ENCODE measurements at places on chromosomes 1 and 21.

- DNase-seq, result no peak
These were observed 13.1 kb downstream of the VPS26C start for GRCh38 chr21:37253991-37254390.

DNA sequence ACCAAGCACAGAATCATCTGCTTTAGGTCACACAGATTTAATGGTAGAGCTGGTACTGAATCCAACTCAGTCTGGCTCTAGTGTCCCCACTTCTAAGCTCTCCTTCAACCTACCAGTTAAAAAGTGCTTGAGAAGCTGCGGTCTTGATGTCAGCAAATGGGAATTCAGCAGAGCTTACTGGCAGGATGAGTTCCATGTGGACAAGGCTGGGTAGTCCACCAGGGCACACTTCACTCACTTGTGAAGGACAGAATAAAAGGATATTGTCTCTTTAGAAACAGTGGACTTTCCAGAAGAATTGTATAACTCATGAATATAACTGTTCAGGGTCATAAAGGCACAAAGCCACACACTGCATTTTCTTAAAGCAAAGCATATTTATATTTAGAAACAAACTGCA lies 35.1 kb upstream of the GUCA2B start:
- no peak for DNase-seq

- DNase-seq, result peak; percentile 29
These were observed 64.9 kb downstream of the TMEM53 start for GRCh38 chr1:44609412-44609767.

- DNase-seq, result no peak
These were observed 18.9 kb downstream of the ACP6 start for GRCh38 chr1:147651466-147651865.

GRCh38 chr1:204502241-204502640 lies 7.6 kb upstream of the PIK3C2B start:
- no peak for DNase-seq

- no peak for DNase-seq
These were observed 17.5 kb downstream of the UCK2 start for GRCh38 chr1:165844933-165845332.

DNA sequence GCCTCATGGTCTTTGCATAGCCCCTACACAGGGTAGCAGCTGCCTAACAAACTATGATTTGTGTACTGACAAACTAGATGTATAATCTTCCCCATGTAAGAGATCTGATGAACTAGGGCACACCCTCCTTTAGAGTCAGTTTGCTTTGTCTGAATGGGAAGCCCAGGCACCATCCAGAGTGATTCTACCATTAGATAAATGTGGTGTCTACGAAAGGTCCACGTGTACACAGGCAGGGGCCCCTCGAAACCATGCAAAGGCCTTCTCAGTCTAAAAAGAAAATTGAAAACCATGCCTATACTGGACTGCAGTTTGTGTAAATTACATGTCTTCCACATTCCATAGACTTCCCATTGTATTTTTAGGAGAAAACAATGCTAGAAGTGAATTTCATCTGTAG lies 18.7 kb downstream of the HHIPL2 start:
- no peak for DNase-seq

DNA sequence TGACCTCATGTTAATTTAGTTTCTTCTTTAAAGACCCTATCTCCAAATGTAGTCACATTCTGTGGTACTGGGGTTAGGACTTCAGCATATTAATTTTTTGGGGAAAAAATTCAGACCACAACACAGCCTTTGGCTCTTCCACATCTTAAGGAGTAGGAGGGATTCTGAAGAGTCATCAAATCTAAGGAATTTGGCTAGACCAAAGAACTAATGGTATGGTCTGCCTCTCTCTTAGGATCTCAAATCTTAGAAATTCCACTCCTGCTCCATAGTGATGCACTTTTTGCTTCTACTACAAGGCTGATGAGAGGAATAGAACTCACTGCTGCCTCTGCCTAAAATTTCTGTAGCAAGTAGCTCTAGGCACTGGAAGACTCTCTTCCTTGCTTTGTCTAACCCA lies 80.5 kb downstream of the NGF start:
- DNase-seq, result no peak

GRCh38 chr21:44820851-44821250 lies 3.0 kb upstream of the SUMO3 start:
- no peak for DNase-seq

DNA sequence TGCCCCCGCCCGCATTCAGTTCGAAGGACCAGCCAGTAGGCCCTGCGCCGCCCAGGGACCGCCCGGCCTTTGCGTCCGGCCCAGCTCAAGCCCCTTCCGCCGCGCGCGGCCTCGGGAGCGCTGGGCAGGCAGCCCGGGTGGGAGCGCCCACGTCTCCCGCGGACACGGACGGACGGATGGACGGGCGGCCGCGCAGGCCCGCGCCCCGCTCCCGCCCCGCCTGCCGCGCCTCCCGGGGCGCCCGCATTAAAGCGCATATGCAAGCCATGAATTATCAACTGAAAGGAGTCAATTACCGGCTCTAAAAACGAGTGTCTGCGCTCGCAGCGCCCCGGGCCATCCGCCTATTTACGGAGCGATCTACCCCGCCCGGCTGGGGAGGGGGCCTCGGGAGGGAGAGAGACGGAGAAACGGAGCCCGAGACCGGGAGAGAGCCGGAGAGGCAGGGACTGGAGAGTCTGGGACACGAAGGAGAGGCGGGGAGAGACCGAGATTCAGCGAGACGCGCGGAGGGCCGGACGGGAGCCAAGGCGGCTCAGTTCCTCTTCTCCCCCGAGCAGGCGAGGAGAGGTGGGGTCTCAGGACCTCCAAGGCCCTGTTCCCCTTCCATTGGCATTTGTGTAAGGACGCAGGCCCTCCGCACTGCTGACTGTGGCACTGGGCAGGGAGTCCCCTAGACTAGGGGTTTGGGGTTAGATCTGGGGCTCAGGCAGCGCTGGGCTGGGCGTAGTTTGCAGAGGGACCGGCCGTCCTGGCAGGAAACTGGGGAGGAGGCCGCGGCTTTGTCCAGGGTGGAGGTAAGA lies 41.3 kb upstream of the DMBX1 start:
- DNase-seq, result no peak

DNA sequence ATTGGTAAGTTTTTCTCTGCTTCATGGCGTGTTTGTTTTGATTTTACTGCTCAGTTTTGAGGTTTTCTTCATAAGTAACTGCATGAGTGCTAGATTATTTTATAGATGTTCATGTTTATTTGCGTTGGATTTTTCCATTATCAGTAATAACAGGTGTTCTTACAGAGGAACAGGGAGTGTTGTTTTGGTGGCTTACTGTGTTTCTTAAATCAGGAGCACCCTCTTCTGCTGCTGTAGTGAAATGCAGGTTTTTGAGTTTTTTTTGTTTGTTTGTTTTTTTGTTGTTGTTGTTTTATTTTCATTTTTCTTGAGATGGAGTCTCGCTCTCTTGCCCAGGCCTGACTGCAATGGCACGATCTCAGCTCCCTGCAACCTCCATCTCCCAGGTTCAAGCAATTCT lies 32.6 kb downstream of the CTBS start:
- DNase-seq, result no peak

DNA sequence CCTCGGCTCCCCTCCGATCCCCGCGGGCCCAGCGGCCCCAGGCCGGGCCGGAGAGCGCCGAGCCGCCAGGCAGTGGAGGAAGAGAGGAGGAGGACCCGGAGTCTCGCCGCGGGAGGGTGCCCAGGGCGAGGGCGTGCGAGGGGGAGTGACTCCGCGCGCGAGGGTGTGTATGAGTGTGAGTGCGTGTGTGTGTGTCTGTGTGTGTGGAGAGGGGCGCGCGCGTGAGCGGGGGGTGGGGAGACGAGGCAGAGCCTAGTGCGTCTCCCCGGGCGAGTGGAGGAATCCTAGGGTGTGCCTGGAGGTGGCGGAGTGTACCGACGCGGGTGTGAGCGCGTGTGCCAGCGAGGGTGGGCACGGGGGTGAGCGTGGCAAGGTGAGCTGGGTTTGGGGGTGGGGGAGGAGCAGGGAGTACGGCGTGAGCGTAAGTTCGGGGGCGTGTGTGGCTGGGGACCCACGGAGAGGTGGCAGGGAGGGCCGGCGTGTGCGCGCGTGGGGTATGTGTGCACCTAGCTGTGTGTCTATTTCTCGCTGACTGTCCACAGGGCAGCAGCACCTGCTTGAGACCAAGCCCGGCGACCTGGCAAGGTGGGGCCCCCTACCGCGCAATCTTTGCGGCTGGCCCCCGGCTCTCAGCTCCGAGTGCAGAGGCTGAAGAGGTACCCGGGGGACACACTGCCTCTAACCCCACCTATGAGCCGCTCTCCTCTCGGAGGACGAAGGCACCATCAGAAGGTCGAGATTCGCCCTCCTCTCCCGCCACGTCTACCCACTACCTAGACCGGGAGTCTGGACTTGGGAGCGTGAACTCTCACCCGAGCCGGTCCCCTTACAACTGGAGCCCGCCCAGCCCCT lies 784 bp upstream of the KCND3 start:
- DNase-seq, result no peak

DNA sequence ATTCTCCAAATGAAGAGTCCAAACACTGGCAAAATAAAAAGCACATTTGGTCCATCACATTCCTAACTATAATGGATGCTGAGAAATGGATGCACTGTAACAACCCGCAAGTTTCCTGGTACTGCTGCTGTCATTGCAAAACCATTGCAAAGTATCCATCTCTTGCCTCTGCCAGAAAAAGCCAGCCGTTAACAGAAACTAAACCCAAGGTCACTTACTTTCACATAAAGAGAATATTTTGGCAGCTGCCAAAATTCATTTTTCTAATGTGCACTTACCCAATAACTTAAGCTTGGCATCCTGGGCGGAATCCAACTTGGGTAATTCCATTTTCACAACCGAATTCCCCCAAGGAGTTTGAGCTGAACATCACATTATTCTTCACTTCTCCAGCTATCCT lies 77.0 kb upstream of the LRRC8D start:
- DNase-seq, result no peak

DNA sequence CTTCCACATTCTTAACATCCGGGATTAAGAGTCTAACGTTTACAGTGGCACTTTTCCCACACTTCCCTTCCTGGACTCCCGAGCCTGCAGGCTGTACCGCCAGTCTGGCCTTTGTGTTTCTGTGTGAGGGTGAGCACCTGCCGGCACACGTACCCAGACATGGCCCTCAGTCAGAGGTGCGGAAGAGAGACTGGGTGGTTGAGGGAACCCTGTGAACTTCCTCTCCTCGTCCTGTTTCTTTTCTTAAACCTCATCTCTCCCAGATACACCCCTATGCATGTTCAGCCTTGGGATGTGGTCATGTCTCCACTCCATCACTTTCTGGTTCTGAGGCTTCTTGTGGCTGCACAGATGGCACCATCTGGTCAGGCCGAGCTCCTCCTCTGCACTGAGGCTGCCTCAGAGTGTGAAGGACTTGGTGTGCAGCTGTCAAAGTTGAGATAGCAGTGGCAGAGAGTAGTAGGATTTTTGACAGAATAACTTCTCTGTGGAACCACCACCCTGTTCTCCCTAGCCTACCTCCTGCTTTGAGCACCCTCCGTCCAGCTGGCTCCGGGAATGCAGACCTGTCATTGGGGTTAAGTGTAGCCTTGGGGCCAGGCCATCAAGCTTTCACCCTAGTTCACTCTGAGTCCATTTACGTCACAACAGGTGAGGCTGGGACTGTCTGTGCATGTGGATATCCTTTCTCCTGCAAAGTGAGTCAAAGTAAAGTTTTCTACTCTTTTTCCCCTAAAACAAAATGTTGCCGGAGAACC lies 31.4 kb downstream of the VASH2 start:
- DNase-seq, result no peak

GRCh38 chr1:234396092-234396491 lies 22.8 kb downstream of the COA6 start:
- no peak for DNase-seq

DNA sequence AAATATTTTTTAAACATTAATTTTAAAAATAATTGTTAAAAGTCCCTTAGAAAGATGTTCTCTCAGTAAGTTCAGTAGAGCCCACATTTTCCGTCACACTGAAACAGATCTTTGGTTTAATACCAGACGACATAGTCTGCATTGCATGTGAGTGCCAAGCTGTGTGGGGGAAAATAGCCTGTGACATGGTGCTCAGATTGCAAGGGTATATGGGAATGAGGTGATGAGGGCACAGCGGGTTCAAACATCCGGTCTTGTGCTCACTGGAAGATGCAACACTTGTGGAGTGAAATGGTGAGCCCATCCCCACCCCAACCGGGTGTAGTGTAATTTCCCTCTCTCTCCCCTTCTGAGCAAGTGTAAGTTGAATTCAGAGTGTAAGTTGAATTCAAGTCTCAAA lies 114.3 kb downstream of the PEX14 start:
- no peak for DNase-seq

DNA sequence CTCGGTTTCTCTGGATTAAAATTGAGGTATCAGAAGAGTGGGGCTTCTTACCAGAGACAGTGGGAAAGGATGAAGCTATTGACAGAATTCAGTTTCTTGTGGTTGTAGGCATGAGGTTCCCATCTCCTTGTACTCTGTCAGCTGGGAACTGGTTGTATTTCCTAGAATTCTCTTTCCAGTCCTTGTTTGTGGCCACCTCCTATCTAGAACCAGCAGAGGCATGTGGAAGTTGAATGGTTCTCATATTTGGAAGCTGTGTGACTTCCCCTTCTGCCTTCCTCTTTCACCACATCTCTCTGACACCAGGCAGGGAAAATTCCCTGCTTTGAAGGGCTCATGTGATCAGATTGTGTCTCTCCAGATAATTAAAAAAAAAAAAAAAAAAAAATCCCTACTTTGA lies 457.7 kb upstream of the ADAMTS5 start:
- DNase-seq, result no peak

- no peak for DNase-seq
These were observed 844 bp downstream of the C1orf146 start for GRCh38 chr1:92218559-92218958.

DNA sequence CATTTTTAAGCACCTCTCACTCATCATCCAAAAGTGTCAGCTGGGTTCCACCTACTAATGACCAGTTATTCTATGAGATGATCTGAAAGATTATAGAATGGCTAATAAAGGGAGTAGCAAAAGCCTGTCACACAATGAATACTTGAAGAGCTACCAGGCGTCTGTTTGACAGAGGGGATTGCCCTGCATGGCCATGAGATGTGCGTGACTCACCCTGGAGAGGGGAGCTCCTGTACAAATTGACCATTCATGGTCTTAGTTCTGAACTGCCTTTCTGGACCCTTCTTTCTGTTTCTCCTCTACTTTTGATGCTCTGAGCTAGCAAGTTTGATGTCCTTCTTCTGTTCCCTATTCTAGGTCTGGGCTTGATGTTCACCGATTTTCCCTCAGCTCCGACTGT lies 85.2 kb upstream of the ABCD3 start:
- no peak for DNase-seq

DNA sequence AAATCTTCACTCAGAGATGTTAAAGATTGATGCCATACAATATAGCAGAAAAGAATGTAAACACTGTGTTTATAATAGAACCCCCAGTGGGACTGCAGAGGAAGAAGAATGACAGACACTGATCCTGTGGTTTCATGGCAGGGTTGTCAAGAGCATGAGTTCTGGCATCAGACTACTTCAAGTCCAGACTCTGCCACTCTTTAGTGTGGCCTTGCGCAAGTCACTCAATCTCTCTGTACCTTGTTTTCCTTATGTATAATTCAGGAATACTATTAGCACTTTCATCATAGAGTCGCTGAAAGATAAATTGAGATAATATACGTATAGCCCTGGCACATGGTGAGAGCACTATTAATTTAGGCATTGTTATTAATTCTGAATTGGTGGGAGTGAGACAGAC lies 38.5 kb upstream of the BCL9 start:
- DNase-seq, result no peak
